ENCODE measurements at places on chromosomes 11 and 22.

- no peak for DNase-seq
These were observed 1.8 kb upstream of the SLC22A8 start for GRCh38 chr11:63017306-63017974.

GRCh38 chr11:127616158-127616557 is 615.6 kb upstream of the KIRREL3 start:
- no peak for DNase-seq

DNA sequence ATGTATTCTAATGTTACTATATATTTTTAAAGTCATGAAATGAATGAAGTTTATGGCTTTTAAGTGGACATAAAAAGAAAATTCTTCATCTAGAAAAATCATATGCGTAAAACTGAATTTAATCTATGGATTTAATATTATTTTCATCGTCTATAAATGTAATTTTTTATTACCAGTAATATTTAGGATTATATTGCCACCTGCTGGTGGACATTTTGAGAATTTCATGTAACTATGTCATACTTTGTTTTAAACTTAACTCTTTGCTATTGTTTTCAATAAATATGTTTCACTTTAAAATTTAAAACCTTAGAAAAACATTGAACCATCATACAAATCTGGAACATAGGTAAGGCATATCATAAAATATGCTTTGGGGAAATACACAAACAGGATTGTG is 66.5 kb upstream of the CEP126 start:
- DNase-seq, result peak; percentile 51

GRCh38 chr11:94802501-94802900 is 34.3 kb downstream of the AMOTL1 start:
- DNase-seq, result no peak

DNA sequence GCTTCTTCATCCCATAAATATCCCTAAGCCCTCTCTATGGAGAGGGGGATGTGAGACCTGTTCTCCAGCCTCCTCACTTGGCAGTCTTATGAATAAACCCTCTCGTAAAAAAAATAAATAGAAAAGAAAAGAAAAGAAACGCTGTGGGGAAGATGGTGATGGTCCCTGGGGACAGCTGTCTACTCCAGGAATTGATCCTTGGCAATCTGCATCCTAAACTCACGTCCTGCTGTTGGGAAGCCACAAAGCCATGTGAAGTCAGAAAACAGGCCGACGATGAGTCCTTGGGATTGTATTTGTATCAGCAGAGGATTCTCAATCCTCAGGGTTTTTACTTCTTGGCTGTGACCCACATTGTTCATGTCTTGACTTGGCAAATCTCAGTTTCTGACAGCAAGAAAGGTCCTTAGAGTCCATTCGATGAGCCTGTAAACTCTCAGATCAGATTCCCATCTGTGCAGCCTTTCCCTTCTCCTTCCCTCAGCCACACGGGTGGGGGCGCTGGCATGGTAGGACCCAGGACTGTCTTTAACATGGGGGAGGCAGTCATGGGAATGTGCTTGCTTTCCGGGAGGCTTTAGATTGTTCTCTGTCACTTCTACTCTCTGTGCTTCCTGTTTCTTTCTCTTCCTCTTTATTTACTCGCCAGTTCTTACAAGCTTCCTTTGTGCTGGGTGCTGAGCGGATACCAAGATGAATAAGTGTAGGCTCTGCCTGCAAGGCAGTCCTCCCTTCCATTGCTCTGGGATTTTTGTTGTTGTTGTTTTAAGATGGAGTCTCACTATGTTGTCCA is 24.9 kb downstream of the TCP11L1 start:
- no peak for DNase-seq

- DNase-seq, result no peak
These were observed 22.1 kb upstream of the NNMT start for GRCh38 chr11:114273890-114274635.

DNA sequence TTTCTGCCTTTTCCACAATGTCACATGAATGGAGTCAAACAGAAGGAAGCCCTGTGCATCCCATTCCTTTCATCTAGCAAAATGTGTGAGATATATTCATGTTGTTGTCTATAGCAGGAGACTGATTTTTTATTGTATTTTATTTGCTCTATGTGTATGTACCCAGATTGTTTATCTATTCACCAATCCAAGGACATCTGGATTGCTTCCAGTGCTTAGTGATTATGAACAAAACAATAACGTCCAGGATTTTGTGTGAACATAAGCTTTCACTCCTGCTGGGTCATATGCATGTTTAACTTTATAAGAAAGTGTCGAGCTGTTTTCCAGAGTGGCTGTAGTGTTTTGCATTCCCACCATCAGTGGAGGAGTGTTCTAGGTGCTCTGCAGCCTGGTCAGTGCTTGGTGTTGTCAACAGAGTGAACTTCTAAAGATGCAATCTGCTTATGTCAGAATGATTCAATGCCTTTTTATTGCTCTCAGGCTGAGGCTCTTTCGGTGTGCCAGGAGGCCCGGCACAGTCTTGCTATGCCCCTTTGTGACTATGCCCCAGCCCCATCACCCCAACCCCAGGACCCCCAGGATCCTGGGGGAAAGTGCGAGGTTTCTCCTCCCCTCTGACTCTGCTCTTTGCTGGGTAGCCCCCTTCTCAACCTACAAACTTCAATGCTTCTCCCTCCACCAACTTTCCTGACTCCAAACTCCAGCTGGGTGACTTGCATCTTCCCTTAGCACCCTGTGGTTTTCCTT is 19.9 kb upstream of the SYT13 start:
- DNase-seq, result no peak

- DNase-seq, result no peak
These were observed 3.2 kb upstream of the ST14 start for GRCh38 chr11:130156108-130157022.

DNA sequence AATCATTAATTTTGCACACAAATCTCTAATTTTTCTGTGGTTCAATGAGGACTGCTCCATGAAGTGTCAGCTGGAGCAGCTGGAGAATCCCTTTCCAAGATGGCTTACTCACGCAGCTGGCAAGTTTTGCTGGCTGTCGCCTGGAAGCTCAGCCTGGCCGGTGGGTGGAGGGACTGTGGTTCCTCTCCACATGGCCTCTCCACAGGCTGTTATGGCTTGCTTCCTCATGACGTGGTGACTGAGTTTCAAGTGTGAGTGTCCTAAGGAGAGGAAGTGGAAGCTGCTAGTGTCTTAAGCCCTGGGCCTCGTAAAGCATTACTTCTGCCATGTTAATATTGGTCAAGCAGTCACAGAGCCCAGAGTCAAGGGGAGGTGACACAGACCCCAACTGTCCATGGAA is 14.0 kb upstream of the NRIP3 start:
- no peak for DNase-seq

GRCh38 chr22:31248138-31248745 is 36.1 kb downstream of the LIMK2 start:
- no peak for DNase-seq

DNA sequence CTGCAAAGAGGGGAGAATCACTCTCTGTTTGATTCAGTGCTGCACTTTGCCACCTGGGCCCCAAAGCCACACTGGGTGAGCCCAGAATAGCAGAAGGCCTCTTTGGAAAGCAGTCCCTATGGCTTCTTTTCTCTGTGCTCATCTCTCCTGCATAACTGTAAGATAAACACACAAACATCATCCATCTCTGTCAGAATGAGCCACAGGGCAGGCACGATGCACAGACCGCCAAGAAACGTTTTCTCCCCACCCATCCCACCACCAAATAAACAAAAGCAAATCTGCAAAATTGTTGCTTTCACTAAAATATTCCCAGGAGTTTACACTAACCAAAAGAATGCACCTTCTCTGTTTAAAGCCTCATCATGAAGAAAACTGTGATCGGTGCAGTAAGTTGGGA is 196.4 kb upstream of the POU2AF2 start:
- no peak for DNase-seq

DNA sequence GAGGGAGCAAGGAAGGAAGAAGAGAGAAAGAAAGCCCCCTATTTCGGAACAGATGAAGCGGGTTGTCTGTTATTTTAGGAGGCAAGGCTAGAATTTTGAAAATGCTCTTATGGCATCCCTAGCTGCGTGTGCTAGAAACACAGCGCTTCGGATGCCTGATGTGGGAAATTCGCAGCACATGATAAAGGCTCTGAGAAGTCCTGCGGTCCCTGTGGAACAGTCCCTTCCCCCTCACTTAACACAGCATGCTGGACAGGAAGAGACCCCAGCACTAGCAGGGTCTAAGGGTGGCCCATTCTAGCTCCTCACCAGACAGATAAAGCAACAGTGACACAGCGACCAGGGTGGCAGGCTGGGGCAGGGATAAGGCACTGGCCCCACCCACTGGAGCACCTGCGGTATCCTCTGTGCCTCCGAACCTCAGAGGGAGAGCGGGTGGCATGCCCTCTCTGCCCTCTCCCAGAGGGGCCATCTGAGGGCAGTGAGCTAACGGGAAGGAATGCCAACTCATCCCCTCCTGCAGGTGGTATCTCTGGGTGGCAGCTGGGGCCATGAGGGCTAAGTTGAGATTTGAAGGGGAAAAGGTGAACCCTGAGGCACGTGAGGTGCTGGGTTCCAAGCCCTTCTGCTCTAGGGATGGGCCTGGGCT is 75.7 kb downstream of the SCUBE1 start:
- no peak for DNase-seq

GRCh38 chr11:107457205-107457557 is 444 bp downstream of the CWF19L2 start:
- peak; percentile 57 for DNase-seq

- no peak for DNase-seq
These were observed 16.9 kb downstream of the TSPAN4 start for GRCh38 chr11:859394-860131.
